Fibroblast of skin of scalp (primary cell): ENCODE measurements at places on chromosomes 1 and 21.
A peak's percentile ranks its signal among the peaks of the same experiment; 100 is the strongest.

GRCh38 chr1:210915890-210916507, 217.9 kb downstream of the KCNH1 start:
- DNase-seq = no peak

DNA sequence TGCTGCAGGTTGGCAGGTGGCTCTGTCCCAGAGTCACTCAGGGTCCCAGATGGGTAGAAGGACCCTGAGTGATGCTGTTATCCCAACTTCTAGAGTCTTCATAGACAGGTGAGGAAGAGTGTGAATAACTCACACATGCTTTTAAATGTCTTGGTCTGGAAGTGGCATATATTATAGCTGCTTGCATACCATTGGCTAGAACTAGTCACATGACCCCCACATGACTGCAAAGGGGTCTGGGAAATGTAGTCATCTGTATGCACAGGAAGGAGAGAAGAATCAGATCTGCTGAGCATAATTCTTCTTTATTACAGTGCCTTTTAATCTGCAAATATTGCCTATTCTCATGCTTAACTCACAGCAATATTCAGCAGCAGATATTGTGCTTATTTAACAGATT, 28.2 kb upstream of the KLHDC7A start:
- DNase-seq = peak; percentile 1

GRCh38 chr1:24705260-24706073, 39.8 kb upstream of the CLIC4 start:
- DNase-seq = peak; percentile 87

GRCh38 chr21:15896501-15896900, 166.7 kb downstream of the USP25 start:
- DNase-seq = no peak

- no peak for DNase-seq
Observed at GRCh38 chr1:58396150-58396549, 150.4 kb downstream of the OMA1 start.

DNA sequence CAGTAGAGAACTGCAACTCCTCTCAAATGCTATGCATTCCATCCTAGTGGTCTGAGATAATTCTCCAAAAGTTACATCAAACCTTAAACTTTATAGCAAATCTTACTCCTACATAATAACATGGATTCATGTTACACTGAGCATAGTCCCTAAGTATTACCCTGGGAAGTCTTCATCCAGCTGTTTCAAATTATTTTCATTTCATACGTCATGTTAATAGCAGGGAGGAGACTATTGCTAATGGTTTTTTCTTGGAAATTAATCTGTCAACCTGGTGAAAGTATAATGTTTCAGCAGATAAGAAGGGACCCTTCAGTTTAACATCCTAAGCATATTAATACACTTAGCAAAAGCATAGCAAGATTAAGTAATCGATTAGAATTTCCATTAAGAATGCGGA, 318.1 kb downstream of the USP25 start:
- DNase-seq = peak; percentile 71

DNA sequence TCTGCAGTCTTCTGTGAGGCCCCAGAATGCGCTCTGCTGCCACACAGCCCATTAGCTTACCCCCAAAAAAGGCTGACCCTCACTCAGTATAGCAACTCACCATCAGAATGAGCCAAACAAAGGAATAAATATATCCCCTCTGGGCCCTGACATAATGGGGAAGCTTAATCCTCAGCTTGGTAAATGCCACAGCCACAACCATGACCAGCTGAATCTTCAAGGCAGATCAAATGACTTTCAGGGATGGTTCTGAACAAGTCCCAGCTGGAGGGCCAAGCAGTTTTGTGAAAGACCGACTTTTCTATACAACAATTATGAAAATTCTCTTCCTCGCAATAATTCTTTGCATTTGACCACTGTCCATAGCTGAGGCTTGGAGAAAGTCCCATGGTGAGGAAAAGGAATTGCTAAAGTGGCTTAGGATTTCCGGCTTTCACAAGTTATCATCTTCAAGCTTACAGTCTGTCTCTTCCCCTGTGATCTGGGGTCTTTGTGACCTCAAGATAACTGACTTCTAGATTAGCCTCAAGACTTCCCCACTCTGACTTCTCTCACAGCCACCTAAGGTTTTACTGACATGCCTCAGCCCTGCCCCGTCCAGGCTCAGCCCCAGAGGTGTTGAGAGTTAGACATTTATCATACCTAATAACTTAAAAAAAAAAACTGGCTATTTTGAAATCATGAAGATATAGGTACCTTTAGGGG, 47.8 kb upstream of the PBX1 start:
- no peak for DNase-seq

DNA sequence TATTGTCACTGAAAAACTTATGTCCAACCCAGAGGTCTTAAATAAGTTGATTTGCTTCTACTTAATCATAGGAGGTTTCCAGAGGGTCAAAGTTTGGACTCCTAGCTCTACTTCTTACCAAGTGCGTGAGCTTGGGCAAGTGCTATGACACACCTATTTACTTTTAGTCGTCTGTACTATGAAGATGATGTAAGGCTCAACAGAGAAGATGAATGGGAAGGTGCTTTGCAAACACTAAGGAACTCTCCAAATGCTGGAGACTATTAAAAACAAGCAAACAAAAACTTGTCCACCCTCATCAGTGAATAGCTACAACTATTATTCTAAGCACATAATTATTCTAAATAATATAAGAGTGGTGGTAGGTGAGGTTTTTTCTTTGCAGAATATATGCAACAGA, 232.3 kb upstream of the USP24 start:
- DNase-seq = no peak

GRCh38 chr1:67171574-67171955, 5.3 kb downstream of the IL23R start:
- DNase-seq = no peak

DNA sequence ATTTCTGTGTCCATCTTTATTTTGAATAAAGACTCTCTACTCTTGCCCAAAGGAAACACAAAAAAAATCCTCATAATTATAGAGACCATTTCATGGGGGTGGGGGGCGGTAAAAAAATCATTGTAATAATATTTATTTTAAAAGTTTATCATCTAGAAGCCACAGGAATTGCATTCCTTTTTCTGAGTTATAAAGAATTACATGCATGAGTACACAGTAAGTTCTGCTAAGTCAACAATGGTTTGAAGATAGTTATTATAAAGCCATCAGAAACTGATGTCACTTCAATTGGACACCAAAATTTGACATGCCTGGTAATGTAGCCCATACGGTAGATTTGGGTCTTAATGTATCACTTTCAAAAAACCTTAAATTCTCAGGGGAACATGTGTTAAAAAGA, 478.1 kb upstream of the NR5A2 start:
- peak; percentile 23 for DNase-seq

DNA sequence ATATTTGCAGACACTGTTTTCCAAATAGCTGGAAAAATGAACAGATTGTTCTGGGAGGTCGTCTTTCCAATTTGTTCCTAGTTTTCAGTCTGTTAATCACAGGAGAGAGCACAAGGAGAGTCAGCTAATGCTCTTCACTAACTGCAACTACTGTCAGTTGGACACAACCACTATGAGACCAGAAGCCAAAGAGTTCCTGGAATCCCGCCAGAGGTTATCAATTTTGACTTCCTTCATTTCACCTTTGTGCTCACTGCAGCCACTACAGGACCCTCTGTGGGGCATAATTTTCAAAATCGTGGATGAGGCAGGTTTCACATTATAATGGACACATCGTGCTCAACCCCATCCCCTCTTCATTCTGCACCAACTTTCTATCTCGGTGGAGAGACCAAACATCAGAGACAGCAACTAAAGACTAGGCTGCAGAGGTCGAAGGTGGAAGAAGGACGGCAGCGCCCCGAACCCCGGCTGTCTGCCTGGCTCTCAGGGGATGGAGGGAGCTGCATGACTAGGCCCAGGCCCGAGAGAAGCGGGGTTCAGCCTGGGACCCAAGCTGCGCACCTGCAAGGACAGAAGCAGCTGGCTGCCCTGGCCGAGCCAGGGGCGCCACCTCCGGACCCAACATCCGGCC, 602 bp downstream of the KIAA0319L start:
- no peak for DNase-seq
